AG08396 (cell line): ENCODE measurements at places on chromosomes 11 and 22.

- DNase-seq, result no peak
Observed at GRCh38 chr11:88301488-88302140, 35.9 kb downstream of the CTSC start.

DNA sequence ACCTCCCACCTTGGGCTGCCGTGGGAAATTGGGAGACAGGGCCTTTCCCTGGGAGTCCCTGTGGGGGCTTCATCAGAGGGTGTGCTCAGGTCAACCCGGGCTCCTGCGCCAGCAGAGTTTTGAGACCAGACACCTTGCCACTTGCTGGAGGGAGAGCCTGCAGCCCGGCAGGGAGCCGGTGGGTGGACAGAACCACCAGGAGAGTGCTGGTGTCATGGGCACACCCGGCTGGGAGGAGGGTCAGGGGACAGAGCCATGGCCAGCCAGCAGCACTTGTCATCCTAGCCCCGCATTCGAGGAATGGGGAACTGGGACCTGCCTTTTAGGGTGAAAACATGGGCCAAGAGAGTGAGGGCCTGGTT lies 209.3 kb downstream of the TBC1D22A start:
- no peak for DNase-seq

DNA sequence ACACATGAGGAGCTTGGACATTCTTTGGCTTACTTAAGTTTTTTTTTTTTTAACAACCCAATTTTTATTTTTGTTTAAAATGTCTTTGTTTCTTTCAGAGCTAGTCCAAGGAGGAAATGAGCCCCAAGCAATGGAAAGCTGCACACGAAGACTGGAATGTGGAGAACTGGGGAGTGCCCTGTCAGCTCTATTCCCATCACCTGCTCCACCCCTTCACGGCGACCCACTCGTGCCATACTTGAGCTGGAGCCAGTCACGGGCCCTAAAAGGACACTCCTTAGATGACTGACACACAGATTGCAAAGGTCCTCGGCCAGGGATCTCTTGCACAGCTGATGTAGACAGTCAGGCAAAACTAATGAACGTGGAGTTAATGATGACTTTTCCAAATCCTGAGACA lies 10.6 kb upstream of the SLC25A18 start:
- no peak for DNase-seq

GRCh38 chr22:25406510-25407210 lies 157.8 kb upstream of the GRK3 start:
- DNase-seq, result no peak

- DNase-seq, result no peak
Observed at GRCh38 chr11:35912883-35913624, 30.8 kb upstream of the LDLRAD3 start.

GRCh38 chr22:49201046-49201970 lies 626.4 kb downstream of the BRD1 start:
- DNase-seq, result no peak

- DNase-seq, result no peak
Observed at GRCh38 chr11:96356848-96357247, 13.9 kb upstream of the MAML2 start.

- no peak for DNase-seq
Observed at GRCh38 chr11:112643416-112643815, 317.8 kb upstream of the NCAM1 start.

GRCh38 chr11:17846852-17847453 lies 112.4 kb downstream of the KCNC1 start:
- DNase-seq, result peak; percentile 32

DNA sequence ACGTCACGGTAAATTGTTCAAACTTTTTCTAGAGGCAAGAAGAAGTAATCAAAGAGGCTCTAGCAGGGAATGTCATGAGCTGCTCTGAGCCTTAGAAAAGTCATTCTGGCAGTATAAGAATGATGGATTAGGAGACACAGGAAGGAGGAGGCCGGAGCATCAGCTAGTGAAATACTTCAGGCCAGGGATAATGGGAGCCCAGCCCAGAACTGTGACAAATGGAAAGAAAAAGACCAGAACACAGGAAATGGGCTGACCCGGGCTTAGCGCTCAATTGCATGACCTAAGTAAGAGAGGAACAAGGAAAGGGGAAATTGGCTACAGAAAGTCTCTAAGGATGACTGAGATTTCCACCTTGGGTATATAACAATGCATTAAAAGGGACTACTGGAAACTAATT lies 108.6 kb downstream of the LARGE1 start:
- DNase-seq, result peak; percentile 52

DNA sequence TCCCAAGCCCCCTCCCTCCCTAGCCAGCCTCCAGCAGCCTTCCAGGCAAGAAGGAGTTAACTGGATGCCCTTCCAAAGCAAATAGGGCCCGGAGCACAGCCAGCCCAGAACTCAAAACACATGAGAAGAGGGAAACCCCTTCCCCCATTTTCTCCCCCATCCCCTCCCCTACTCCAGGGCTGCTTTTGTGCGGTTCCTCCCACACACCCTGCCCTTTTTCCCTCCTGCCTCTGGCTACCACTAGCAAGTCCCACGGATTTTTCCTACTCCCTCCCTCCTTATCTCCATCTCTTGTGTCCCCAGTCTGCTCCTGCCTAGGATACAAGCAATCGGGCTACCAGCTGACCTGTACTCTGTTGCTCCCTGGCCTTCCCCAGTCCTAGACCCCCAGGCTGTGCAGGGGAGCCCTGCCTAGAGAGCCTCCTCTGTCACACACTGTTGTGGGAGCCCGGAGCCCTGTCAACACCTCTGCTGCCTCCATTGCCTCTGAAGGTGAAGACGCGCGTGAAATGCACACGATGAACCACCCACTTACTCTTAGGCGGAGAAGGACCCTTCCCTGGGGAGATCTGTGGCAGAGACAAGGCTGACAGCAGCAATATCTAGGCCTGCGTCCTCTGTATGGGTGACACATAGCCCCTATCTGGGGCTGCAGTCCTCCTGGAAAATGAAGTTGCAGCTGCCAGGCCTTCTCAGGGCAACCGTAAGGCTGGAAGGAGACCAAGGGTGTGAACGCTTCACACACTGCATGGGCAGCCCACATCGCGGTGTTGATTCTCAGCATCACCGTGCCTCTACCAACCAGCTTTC lies 282.8 kb downstream of the MN1 start:
- no peak for DNase-seq
